ENCODE measurements at places on chromosomes 11 and 22.

DNA sequence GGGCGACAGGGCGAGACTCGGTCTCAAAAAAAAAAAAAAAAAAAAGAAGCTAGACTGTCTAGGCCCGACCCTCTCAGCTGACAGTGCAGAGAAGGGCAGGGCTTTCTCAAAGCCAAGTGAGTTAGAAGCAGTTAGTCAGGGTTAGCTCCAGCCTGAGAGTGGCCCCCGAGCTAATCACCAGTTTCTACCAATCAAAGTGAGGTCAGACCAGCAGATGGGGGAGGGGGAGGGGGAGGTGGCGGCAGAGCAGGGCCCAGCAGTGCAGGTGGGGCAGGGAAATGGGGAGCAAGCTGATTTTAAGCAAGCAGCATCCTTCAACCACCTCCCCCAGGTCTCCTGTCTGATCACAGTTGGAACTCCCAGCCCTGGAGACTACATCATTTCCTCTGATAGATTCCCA is 55.3 kb upstream of the PRR5 start:
- DNase-seq: no peak

DNA sequence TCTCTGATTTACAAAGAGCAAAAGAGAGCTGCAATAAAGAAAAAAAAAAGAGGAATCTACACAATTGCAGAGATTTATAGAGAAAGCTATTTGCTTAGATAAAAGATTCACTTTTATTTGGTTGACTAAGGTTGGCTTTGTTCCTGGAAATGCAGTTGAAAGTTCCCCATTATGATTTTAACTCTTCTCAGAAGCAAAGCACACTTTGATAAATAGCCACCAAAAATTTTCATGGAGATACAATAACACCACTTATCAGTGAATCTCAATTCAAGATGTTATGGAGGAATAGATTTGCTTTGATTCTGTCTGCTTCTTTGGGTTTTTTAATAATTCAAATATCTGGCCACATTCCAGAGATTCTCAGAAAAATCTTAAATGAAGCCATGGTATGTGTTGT is 88.5 kb upstream of the ANO3 start:
- DNase-seq: no peak

GRCh38 chr11:98107736-98108135 is 913.0 kb upstream of the CNTN5 start:
- DNase-seq: no peak

GRCh38 chr22:22067192-22067591 is 84.6 kb upstream of the TOP3B start:
- DNase-seq: no peak

- DNase-seq: no peak
Observed at GRCh38 chr22:38069372-38070249, 12.4 kb downstream of the PICK1 start.

- DNase-seq: peak; percentile 11
Observed at GRCh38 chr11:119206511-119207414, 624 bp downstream of the CBL start.

DNA sequence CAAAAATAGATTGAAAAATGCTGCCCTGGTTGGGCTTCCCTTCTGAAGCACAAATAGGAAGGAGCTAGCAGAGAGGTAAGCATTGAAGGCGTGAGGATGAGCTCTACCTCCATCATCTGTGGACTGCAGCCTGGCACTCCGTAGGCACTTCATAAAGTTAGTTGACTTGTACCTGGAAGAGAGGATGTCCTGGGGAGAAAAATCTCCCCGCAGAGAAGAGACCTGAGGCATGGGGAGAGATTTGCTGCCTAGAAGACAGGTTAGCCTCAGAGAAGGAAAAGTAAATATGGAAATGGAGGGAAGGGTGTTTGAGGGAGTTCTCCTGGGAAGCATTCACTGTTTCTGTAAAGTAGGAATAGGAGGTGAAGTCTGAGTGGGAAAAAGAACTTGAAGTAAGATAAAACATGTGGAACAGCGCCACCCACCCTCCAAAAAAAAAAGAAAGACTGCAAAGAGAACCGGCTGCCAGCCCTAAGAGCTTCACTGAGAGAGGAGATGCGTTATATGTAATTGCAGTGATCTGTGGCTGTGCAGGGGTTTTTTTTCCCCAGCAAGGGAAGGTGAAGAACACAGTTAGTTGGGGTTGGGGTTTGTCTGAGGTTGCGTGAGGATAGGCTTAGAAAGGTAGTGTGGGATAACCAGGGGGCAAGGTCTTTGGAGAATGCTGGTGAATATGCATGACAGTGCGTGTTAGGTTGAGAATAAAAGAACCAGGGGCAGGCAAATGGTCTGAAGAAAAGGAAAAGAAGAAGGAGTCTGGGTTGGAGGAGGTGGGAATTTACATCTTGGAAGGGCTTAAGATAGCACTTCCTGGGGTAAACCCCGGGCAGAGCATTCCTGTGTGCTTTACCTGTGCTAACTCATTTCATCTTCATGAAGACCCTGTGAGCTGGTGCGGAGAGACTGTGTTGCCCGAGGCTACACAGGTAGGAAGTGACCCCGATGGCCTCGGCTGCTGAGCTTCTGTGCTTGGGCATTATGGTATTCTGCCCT is 16.0 kb downstream of the TNRC6B start:
- DNase-seq: no peak

GRCh38 chr11:116598556-116598955 is 174.2 kb downstream of the BUD13 start:
- no peak for DNase-seq

- DNase-seq: no peak
Observed at GRCh38 chr22:30933457-30933856, 35.1 kb downstream of the MORC2 start.

DNA sequence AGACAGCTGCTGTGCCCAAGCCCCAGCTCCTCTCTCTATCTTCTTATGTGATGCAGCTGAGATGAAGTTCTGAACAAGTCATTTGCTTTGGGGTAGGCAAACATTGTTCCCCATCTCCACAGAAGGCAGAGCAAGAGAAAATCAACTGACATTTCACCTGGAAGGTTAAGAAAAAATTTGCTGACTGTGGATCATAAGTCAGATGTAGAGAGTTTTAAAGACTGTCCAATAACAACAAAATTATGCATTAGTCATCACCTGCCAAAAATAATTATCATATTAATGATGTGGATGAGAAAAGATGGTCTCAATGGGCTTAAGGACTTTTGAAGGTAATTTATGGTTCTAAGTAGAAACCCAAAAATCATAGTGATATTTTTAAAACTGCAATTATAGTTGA is 59.2 kb downstream of the KCNJ1 start:
- DNase-seq: no peak

DNA sequence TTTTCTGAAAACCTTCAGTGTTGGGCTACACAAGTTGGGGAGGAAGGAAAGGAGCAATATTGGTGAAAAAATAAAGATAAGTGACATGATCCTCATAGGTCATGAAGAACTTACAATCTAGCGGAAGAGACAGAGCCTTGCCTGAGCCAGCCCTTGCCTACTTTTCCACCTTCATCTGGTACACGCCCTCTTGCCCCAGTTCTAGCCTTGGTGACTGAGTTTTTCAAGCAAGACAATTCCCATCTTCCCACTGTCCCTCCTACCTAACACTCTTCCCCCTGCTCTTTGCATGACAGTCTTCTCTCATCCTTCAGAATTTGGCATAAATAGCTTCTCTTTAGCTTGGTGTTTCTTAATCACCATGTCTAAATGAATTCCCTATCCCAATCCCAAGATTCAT is 42.6 kb downstream of the BBOX1 start:
- no peak for DNase-seq

DNA sequence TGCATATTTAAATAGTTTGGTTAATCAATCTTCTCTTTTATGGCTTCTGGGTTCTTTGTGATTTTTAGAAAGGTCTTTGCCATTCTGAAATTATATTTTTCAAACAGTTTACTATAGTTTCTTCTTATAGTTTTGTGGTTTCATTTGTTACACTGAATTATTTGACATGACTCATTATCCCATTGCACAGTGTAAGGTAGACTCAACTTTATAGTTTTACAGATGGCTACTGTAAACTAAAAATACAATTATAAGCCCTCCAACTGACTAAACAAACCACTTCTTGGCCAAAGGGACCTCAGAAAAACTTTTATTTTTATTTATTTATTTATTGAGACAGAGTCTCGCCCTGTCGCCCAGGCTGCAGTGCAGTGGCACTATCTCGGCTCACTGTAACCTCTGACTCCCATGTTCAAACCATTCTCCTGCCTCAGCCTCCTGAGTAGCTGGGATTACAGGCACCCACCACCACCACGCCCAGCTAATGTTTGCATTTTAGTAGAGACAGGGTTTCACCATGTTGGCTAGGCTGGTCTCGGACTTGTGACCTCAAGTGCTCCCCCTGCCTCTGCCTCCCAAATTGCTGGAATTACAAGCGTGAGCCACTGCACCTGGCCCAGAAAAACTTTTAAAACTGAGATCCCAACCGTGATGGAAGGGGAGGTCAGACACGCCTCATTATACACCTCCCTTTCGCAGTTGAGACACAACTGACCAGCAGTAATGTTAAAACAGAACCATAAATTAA is 14.1 kb upstream of the RAC2 start:
- DNase-seq: no peak
